Stimulated activated CD8-positive, alpha-beta memory T cell treated with anti-CD3 and anti-CD28 coated beads, Interleukin-15, amount 100 ng/mL, for 24 hours (primary cell): ENCODE measurements at places on chromosomes 7 and 10.

DNA sequence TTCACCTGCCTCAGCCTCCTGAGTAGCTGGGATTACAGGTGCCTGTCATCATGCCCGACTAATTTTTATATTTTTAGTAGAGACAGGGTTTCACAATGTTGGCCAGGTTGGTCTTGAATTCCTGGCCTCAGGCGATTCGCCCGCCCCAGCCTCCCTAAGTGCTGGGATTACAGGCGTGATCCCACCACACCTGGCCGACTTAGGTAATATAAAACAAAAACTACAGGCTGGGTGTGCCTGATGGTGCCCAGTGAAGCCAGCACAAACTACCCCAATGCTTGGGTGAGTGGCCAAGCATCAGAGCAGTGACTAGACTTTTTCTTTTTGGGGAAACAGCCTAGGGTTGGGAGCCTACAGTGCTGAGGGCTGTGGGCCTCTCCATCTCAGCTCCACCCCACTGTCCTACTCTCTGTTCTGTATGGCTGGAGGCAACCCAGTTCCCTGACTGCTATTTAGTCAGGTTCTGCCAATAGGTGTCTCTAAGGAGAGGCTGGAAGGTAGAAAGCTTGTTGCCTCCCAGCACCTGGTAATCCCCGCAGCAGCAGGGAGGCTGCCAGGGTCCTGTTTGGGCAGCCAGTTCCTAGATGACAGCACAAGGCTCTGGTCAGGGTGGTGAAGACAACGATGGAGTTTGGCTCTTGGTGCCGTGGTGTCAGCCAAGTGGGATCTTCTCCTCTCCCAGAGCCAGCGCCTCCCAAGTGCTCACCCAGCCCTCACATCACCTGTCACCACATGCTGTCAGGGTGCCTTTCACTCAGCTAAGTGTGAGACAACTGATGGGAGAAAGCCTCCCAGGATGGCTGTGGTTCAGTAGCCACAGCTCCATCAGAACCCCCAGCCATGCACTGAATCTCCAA, 10.4 kb upstream of the NACAD start:
- DNase-seq: no peak

- no peak for DNase-seq
Observed at GRCh38 chr10:118523775-118524174, 71.7 kb downstream of the PRLHR start.

DNA sequence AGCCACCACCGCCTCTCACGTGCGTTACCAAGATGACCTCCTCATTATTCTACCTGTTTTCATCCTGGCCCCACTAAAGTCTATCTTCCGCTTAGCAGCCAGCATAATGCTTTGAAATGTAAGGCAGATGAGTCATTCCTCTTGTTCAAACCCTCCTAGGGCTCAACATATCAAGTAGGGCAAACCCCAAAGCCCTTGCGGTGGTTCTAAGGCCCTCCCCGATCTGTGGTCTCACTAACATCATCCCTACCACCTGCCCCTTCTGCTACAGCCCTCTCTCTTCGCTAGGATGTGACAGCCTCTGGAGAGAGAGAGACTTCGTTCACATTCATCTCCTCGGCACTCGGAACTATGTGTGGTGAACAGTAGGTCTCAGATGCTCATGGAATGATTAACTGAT, 94.8 kb downstream of the SVIL start:
- no peak for DNase-seq

DNA sequence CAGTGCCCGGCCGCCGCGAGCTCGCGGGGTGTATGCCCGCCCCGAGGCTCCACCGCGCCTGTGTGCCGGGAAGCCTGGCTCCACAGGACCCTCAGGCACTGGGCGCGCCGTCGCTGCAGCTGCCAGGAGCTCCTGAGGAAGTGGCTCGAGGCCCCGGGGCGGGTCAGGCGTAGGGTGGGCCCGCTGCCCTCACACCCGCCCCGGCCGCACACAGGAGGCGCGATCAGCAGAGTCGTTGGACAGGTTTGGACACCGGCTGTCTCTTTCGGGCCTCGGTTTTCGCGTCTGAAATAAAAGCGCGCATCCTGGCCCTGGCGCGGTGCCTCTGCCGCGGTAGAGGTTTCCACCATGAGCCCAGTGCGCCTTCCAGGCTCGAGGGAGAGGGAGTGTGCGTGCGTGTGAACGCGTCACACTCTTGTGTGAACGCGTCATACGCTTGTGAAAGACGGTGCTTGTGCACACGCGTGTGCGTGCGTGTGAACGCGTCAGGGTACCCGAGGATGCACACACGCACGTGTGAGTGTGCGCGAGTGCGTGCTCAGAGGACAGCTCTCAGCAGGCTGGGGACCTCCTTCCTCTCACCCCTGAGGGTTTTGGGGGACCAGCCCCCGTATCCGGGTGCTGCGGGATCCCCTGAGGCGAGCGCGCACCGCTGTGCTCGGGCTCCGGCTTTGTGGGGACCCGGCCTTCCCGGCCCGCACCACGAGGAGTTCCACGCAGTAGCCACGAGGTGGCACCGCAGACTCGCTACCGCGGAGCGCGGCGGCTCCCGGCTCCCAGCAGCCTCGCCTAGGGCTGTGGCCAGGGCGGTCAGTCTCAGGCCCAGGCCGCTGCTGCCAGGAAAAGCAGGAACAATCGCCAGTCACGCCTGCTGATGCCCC, 83.8 kb downstream of the BMS1 start:
- no peak for DNase-seq

GRCh38 chr10:72088889-72089575, 681 bp upstream of the SPOCK2 start:
- DNase-seq: no peak

- DNase-seq: no peak
Observed at GRCh38 chr10:51308116-51308515, 233.8 kb downstream of the PRKG1 start.
